HS-27A (cell line): ENCODE measurements at places on chromosomes 1 and 21.

- DNase-seq: no peak
Observed at GRCh38 chr1:45796946-45797345, 6.5 kb upstream of the MAST2 start.

DNA sequence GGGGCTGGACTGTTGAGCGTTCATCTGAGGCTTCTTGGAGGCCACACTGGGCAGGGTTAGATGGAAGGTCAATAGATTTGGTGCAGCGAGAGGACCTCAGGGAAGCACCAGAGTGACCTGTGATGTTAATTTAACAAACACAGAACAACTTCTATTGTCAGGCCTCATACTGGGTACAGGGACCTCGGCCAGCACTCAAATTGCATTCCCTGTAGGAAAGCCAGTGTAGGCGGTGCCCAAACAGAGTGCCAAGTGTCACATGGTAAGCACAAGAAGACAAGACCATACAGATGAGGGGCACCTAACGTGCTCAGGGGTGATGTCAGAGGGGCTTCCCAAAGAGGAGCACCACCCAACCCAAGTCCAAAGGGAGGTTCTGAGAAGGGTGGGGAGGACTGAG, 1.3 kb downstream of the TMEM269 start:
- no peak for DNase-seq

DNA sequence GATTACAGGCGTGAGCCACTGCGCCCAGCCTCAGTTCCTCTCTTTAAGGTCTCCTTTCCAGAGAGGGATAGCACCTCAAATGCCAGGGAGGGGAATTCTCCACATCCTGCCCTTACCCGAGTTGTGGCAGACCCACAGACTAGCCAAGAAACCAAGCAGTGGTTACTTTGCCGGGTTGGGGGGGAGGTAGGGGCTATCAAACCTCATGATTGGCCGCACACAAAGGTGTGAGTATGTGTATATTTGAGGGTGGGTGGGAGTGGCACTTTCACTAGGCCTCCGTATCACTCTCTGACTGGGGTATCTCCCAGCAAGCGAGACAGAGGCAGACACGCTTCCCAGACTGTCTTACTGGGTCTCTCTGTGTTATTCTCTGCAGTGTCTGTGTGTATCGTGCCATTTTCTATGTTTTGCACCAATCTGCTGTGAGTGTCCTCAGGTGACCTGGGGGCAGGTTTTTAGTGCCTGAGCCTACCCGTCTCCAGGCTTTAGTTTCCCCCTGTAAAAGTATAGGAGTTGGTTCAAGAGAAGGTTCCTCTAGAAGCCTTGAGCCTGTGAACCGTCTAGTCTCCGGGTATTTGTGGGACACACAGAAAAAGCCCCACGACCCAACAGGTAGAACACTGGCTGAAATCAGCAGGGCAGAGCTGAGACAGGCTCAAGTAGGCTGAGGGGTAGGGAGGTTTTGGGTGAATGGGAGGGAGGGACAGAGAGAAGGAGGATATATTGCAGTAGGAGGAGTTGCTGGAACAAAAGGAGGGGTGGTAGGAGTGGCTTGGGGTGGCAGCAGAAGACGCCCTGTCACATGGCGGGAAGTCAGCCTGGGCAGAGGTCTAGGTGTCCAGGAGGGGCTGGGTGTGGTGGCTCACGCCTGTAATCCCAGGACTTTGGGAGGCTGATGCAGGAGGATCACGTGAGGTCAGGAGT, 10.3 kb downstream of the LMNA start:
- no peak for DNase-seq

DNA sequence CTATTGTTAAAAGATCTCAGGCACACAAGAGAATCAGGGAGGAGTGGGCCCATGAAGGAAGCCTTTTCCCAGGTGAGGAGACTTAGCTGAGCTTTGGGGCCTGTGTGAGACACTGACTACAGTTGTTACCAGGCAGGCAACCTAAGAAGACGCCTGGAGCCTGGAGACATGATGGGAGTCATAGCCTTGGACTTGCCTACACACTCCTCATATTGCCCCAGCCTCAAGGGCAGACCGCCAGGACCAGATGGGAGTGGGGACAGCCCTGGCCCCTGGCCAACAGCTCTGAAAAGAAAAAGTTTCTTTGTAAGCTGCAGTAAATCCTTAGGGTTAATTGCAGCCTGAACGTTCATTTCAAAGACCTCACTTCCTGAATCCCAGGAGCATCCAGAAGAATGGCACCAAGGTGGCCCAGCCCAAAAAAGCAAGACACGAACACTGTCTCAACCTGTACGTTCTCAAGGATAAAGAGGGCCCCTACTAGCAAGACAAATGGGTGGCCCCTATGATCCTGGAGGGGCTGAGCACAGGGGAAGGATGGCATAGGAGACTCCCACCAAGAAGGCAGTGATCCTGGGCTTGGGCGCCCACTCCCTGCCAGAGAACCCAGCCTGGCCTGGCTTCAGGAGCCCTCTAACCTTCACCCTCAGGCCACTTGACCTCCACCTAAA, 33.2 kb upstream of the BTG2 start:
- no peak for DNase-seq

- DNase-seq: no peak
Observed at GRCh38 chr1:117794073-117794472, 135.3 kb downstream of the GDAP2 start.

DNA sequence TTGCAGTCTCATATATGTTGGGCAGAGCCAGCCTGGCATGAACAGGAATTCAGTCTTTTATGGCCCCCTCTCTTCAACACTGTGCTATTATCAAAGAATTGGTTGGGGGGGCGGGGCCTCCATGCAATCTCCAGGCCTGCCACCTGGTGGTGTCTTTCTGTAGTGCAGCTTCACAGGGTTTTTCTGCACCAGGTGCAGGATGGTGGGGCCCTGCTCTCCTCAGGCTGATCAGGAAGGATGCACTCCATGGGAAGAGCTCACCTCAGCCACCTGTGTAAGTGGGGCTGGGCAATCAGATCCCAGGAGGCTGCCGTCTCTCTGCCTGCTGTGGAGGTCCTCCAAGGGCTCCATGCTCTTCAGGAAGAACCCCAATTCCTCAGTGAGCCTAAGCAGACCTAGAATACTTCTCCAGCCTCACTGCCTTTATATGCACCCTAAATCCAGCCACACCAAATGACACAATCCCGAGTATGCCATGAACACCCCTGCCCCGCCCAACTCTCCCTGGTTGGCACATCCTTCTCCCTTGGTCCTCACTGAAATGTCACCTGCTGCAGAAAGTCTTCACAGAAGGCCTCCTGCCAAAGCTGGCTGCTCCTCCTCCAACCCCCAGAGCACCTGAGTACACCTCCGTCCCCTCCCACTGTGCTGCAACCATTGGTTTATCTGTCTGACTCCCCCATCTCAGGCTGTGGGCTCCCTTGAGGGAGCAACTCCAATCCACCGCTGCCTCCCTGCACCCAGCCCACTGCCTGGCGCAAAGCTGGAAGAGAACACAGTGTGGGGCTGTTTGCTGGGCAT, 16.5 kb downstream of the STK40 start:
- DNase-seq: peak; percentile 61

DNA sequence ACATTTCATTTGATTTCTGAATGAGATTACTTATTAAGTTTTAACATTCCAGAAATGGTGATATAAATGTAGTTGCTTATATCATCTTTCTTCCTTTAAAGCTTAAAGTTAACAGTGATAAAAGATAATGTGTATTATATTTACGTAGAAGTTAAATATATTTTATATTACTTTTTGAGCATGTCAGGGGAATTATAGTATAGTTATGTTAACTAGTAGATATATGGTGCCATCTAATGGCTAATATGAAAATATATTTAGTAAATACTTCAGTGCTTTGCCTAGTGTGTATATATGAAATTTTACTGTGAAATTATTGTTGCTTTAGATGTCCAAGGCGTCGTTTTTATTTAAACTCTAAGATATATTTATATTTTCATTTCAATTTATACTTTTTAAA, 51.5 kb downstream of the SYT14 start:
- DNase-seq: no peak

DNA sequence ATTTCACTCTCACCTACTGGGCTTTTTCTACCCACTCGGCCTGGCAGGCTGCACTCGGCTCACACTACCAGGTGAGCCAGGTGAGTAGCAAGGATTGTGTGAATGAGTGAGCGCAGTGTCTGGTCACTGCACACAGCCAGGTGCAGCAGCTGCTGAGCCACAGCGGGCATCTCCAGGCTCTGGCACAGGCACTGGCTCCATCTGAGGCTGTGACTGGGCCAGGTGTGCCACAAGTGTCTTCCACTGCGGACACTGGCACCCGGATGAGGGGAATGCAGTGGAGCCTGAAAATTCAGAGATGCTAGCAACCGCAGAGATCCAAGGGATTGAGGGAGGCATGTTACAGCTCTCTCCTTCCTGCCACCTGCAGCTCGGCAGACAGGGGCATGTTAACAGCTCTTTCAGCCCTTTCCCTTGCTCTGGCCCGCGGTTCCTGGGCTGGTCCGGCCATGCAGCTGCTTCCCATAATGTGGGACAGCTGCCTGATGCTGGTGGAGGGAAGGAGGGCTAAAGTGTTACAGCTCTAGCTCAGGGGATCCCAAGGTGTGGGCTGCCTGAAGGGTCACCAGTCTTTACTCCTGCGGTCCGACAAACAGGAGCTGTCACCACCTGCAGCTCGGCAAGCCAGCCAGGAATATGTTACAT, 1038.3 kb downstream of the AMY1C start:
- no peak for DNase-seq

- DNase-seq: no peak
Observed at GRCh38 chr1:84271441-84272151, 29.9 kb upstream of the SAMD13 start.

DNA sequence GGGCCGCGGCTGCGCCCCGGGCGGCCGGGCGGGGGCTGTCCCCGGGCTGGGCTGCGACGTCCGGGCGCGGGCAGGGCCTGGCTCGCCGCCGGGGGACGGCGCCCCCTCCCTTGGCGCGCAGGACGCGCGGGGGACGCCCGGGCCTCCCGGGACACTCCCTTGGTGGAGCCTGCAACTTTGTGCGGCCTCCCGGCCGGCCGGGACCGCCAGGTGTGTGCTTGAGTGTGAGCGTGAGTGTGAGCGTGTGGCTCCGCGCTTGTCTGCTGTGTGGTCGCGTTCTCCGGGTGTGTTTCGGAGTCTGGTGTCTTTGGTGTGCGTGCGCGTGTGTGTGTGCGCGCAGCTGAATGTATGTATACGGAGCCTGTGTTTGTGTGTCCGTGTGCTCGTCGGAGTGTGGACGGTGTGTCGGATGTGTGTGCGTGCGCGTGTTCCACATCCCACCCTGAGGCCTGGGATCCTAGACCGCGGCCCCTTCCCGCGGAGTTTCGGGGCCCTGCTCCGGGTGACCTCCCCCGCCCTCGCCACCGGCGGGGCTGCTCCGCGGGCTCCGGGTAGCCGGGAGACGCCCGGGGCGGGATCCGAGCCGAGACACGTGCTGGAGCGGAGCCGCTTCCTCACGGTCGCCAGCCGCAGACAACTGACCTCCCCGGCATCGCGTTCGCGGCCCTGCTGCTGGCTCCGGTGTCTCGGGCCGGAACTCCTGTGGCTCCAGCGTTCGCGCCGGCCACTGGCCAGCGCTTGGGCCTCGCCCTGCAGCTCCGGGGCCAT, 1.7 kb downstream of the PTPRU start:
- DNase-seq: no peak

DNA sequence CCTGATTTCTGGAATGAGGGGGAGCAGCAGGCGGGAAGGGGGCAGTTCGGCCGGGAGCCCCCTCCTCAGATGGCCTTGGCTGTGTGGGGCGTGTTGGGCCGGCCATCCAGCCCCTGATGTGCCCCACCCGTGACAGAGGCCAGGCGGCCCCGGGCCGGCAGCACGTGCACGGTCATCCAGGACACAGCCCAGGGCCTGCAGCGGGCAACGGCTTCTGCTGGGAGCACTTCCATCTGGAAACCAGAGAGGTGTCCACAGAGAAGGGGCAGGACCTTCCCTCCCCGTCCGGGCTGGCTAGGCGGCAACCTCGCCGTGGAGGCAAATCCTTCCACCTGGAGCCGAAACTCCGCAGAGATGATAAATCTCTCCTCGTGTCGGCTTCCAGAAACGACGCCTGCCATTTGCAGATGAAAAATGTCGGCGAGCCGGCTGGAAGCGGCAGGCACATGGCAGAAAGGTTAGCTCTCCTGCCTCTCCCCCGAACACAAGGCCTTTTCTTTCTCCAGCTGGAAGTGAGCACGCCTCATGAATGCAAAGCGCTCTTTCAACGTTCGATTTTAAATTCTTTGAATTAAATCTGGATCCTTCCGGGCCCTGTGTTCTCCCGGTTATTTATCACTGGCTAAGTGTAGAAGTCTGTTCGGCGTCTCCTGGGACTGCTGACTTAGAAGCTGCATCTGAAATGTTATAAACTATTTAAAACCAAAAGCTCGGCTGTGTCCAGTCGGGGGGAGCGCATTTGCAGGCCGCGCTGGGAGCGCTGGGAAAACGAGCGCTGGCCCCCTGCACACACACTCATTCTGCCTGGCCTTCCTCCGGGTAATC, 9.4 kb upstream of the ACTRT2 start:
- no peak for DNase-seq

DNA sequence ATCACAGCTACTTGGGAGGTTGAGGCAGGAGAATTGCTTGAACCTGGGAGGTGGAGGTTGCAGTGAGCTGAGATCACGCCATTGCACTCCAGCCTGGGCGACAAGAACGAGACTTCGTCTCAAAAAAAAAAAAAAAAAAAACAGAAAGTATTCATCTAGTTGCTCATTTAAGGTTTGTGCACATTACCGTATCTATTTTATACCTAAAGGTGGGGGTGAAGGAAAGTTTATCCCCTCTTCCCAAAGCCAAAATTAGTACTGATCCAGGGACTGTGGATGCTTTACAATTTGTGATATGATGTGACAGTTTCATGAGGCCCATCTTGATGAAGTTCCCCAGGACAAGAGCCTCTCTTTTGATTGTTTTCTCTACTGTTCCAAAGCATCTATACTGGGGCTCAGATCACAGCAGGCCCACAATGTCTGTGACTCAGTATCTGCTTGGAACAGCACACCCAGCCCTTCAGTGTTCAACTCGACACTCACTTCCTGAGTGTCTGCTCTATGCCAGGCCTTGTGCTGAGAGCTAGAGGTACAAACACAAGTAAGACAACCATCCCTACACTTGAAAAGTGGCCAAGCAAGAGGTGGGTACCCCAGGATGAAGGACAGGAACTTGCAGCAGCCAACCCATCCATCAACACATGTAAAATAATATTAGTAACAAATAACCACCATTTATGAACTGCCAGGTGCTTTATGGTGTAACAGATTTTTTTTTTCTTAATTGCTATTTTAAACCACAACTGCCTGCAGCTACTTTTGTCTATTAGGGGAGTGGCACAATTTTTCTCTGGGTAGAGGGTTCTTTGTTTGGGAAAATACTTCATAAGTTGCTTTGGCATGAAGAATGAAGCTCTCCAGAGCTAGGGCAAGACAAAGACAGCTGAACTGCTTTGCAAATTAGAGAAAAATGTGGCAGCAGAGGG, 29.0 kb upstream of the KHDRBS1 start:
- DNase-seq: no peak

GRCh38 chr1:2631136-2632050, 1.4 kb downstream of the MMEL1 start:
- DNase-seq: no peak
